NCI-H1930 (cell line): ENCODE measurements at places on chromosomes 16 and 17.

DNA sequence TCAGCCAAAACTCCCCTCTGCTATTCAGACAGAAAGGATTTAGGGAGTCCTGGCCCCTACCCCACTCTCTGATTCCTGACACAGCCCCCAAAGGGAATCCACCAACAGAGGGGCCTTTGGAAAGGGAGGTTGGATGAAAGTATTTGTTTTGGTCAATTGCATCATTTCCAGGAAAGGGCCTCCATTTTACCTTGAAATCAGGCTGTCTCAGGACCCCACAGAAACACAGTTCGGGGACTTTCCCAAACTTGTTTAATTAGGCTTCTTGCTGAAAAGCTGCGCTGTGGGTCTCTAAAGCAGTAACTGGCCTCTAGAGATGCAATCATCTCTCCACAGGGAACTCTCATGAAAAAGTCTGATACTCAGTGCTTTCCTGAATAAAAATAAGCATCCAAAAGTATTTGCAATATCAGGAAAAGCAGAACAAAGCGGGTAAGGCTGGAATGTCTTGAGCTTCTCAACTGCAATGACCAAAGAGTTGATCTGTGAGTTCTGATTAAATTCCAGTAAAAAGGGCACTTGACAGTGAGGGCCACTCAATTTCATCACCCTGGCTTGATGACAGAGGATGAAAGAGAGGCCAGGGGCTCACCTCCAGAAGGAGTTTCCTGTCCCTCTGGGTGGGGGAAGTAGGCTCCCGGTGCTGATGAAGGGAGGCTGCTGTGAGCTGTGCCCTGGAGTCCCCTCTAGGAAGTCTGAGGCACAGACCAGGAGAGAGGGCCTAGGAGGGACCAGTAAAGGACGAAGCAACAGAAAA, 36.3 kb downstream of the LYRM9 start:
- no peak for DNase-seq

GRCh38 chr17:49739641-49740271, 24.2 kb downstream of the FAM117A start:
- DNase-seq = no peak

DNA sequence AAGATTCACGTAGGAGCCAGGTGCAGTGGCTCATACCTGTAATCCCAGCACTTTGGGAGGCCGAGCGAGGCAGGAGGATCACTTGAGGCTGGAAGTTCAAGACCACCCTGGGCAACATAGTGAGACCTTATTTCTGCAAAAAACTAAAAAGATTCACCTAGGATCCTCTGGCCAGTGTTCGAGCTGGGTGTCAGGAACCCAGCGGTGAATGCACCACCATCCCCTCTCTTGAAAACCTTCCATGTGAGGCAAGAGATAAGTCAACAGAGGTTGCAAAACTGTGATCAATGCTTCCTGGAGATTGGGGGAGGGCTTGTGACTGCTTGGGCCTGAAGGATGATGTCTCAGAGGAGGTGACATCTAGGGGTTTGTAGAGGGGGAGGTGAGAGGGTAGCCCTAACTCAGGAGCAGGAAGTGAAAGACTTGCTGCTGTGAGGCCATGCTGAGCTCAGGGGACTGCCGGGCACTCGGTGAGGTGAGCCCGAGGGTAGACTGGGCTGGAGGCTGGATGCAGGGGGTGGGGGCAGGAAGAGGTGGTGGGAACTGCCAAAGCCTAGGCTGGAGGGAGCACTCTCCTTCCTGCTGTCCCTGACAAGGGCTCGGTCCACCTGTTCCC, 11.7 kb downstream of the GJD3 start:
- no peak for DNase-seq

DNA sequence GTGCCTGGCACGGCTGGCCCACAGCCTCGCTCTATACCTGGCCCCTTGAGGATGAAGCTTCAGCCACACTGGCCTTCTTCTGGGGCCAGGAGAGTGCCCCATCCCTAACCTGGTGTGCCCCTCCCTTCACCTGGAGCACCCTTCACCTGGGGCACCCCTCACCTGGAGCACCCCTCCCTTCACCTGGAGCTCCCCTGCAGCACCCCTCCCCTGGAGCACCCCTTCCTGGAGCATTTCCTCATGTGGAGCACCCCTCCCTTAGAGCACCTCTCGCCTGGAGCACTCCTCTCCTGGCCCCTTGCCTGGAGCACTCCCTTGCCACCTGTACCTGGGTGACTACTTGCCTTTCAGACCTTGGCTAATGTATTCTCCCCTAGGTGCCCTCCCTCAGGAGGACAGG, 2.4 kb upstream of the FBXL16 start:
- DNase-seq = no peak

- no peak for DNase-seq
These were observed 167.2 kb downstream of the MSI2 start for GRCh38 chr17:57423541-57423940.

GRCh38 chr16:17457997-17458396, 12.8 kb downstream of the XYLT1 start:
- no peak for DNase-seq

GRCh38 chr16:61820398-61820797, 215.8 kb downstream of the CDH8 start:
- no peak for DNase-seq
